ENCODE measurements at places on chromosomes 1 and 21. TPM values are rescaled to one million over a fixed set of nuclear protein-coding genes. Genes with fewer than 3 reads are reported as not detected.

ACTA1 gene
- total RNA-seq, result 16.2 TPM

DNA sequence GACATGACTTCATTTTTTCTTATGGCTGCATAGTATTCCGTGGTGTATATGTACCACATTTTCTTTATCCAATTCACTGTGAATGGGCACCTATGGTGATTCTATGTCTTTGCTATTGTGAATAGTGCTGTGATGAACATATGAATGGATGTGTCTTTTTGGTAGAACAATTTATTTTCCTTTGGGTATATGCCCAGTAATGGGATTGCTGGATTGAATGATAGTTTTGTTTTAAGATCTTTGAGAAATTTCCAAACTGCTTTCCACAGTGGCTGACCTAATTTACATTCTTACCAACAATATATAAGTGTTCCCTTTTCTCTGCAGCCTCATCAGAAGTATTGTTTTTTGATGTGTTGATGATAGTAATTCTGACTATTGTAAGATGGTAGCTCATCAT is 361.7 kb upstream of the SGIP1 start:
- H3K27ac ChIP-seq, result no peak overlapping the region
- H3K36me3 ChIP-seq, result no peaks in the 10 kb centered on the region
- H3K4me1 ChIP-seq, result no peaks in the 10 kb centered on the region
- no peak overlapping the region for H3K4me3 ChIP-seq
- no peaks in the 10 kb centered on the region for H3K27me3 ChIP-seq

PAQR6 gene
- 6.4 TPM for total RNA-seq

SELP gene
- total RNA-seq, result not detected

GRCh38 chr1:2972011-2972878 is 49.0 kb upstream of the ACTRT2 start:
- no peaks in the 10 kb centered on the region for H3K36me3 ChIP-seq
- no peaks in the 10 kb centered on the region for H3K4me1 ChIP-seq
- no peak for DNase-seq
- no peaks in the 10 kb centered on the region for H3K27me3 ChIP-seq
- H3K27ac ChIP-seq, result no peak overlapping the region

HSPG2 gene
- total RNA-seq, result 249 TPM

TRAF3IP3 gene
- not detected for total RNA-seq
